ENCODE measurements at places on chromosomes 12 and 14. TPM values are rescaled to one million over a fixed set of nuclear protein-coding genes. Genes with fewer than 3 reads are reported as not detected.

Gene COX14
- total RNA-seq: 60.3 TPM

Gene INHBC
- not detected for total RNA-seq

Gene MMP19
- total RNA-seq: not detected

Gene NTF3
- 0.37 TPM for total RNA-seq

Gene OR4N5
- not detected for total RNA-seq

Gene DPPA3
- not detected for total RNA-seq

Gene KCNC2
- total RNA-seq: not detected

Gene SIX6
- total RNA-seq: 0.08 TPM

Gene DYNLL1
- 502 TPM for total RNA-seq

Gene RBMS2
- total RNA-seq: 4.9 TPM

Gene TMEM132C
- not detected for total RNA-seq

Gene A2M
- total RNA-seq: 316 TPM

Gene RDH16
- not detected for total RNA-seq

Gene NTS
- 91.2 TPM for total RNA-seq

Gene SCNN1A
- not detected for total RNA-seq

Gene PSMA3
- total RNA-seq: 72.4 TPM

Gene OLR1
- total RNA-seq: not detected

Gene CPNE6
- not detected for total RNA-seq

Gene TMEM233
- not detected for total RNA-seq

Gene FOXN4
- total RNA-seq: not detected

Gene TSHR
- total RNA-seq: not detected

Gene C12orf56
- total RNA-seq: 0.19 TPM

Gene EPYC
- total RNA-seq: 0.87 TPM

Gene CPSF6
- total RNA-seq: 29.0 TPM

Gene LYZ
- total RNA-seq: 0.88 TPM

Gene TROAP
- 28.6 TPM for total RNA-seq

Gene ACOT6
- total RNA-seq: not detected

Gene ADGRD1
- total RNA-seq: not detected

Gene RPS6KL1
- total RNA-seq: 1.3 TPM

Gene GLIPR1L1
- not detected for total RNA-seq

Gene RGS6
- total RNA-seq: not detected

Gene LTBR
- 127 TPM for total RNA-seq

Gene DGLUCY
- total RNA-seq: 10.4 TPM

Gene CISTR
- not detected for total RNA-seq

Gene PROX2
- not detected for total RNA-seq

Gene ISM2
- 0.79 TPM for total RNA-seq
